ENCODE measurements at places on chromosomes 13 and 19.

GRCh38 chr19:2464389-2464788 is 7.6 kb upstream of the LMNB2 start:
- DNase-seq = no peak

GRCh38 chr13:90302107-90302506 is 1045.4 kb upstream of the MIR17HG start:
- no peak for DNase-seq

GRCh38 chr13:48161530-48162179 is 66.8 kb upstream of the MED4 start:
- DNase-seq = no peak

DNA sequence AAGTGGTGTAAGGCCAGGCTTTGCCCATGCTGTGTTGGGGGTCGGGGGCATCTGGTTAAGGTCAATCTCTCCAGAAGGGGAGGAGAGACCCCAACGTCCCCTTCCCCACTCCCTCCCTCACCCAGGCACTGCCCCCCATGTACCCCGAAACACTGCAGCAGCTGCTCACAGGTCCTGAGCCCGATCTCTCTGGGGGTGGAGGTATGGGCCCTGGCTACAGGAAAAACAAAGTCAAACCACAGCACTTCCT is 10.2 kb downstream of the CAPN12 start:
- DNase-seq = no peak

DNA sequence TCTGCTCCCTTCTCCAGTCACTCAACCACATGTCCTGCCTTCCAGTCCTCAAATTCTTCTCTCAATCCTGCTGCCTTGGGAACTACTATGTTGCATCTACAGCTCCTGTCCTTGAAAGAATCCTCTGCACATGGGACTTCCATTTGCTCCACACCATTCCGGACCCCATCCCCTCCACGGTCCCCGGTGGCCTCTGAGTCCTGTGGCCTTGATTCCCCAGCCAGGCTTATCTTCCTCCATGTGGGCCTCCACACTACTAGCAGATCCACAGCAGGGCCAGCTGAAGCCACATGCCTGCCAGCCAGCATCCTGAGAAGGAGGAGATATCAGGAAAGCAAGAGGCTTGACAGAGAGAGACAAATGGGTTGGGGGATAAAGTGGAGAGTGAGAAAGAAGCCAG is 1323.8 kb downstream of the UQCRFS1 start:
- DNase-seq = no peak

- DNase-seq = no peak
These were observed 85.1 kb upstream of the UFM1 start for GRCh38 chr13:38264363-38265131.

DNA sequence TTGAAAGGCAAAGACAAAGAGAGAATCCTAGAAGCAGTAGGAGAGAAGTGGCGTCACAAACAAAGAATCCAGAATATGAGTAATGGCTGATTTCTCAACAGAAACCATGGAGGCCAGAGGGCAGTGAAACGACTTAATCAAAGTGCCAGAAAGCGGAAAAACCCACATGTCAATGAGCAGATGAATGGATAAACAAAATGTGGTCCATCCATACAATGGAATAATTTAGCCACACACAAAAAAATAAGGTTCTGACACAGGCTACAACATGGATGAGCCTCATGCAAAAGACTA is 52.2 kb upstream of the RANBP3 start:
- DNase-seq = no peak

GRCh38 chr19:4455719-4456475 is 1.7 kb downstream of the UBXN6 start:
- DNase-seq = no peak

DNA sequence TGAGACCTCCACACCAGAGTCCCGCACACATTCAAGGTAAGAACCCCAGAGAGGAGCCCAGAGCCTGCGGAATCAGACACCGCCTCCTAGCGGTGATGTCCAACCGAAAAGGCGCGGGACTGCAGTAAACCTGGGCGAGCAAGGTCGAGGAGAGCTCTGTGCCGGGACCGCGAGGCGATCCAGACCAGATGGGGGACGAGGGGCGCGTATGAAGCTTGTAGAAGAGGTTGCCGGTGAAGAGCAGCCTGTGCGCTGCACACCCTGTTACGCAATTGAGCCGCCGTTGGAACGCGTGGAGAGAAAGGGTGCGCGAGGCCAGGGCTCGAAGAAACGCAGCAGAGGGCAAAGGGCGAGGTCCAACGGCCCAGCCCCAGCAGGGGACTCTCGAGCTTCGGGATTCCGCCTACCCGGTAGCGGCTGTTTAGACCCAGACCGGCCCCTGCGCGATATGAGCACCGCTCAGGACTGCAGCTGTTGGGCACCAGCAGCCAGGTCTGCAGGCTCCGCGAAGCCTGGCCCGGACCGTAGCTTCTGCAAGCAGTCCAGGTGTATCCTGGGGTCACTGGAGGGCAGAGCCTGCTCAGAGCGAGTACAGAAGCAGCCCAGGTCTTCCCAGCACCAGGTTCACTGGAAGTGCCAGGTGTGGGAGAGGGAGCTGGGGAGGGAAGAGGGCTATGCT is 65.9 kb upstream of the ZNF599 start:
- DNase-seq = peak; percentile 51

DNA sequence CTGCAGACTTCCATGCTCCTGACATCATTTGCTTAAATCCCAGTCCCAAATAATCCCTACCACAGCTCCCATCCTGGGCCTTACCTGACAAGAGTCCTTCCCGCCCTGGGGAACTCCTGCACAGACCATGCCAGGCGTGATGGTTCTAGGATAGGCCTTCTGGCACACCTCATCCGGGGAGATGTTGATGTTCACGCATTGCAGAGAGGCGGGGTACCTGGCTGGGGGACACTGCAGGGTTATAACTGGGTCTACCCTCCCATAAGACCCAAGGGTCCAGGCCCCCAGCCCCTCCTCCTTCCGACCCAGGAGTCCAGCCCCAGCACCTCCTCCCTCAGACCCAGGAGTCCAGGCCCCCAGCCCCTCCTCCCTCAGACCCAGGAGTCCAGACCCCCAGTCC is 4.0 kb downstream of the KLK14 start:
- no peak for DNase-seq

DNA sequence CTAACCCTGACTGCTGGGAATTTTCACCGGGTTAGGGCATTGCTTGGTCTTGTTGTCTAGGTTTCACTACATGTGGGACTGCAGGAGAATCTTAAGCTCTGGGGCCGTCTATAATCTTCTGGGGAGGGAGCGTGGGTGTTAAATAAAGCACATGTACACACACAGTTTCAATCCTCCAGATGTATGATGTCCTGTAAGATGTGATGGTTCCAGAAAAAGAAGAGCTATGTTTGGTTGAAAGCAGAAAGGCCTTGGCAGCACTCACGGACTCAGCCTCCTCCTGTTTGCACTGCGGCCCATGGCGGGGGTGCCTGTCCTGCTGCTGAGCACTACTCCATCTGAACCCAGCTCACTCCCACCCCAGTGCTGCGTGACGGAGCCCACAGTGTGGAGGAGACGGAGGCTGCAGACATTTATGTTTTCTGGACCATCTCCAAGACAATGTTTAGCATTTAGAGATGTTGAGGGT is 343.5 kb downstream of the TEX29 start:
- DNase-seq = no peak

DNA sequence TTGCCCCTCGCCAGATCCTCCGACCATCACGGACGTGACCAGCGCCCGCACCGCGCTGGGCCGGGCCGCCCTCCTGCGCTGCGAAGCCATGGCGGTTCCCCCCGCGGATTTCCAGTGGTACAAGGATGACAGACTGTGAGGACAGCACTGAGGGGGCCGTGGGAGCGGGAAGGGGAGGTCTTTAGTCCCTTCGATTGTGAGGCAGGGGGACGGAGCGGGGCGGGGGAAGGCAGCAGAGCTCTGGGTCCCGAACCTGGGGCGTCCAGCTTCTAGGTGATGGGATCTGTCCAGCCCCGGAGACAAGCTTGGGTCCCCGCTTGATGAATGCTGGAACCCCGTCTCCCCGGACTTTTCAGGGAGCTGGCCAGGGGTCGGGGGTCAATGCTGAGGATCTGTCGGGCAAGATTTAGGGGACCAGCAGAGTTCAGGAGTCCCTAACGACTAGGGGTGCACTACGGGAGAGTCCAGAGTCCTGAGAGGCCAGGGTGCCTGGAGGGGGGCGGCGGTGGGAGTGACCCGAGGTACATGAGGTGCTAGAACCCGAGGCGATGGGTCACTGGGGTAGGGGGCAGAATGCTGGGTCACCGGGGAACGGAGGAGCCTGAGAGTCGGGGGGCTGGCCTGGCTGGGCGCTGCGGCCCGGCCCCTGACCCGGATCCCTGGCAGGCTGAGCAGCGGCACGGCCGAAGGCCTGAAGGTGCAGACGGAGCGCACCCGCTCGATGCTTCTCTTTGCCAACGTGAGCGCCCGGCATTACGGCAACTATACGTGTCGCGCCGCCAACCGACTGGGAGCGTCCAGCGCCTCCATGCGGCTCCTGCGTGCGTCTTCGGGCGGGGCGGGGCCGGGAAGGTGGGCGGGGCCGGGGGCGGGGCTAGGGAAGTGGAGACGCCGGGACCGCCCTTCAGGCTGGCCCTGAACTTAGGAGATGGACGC is 14.6 kb downstream of the VSIG10L start:
- peak; percentile 75 for DNase-seq

DNA sequence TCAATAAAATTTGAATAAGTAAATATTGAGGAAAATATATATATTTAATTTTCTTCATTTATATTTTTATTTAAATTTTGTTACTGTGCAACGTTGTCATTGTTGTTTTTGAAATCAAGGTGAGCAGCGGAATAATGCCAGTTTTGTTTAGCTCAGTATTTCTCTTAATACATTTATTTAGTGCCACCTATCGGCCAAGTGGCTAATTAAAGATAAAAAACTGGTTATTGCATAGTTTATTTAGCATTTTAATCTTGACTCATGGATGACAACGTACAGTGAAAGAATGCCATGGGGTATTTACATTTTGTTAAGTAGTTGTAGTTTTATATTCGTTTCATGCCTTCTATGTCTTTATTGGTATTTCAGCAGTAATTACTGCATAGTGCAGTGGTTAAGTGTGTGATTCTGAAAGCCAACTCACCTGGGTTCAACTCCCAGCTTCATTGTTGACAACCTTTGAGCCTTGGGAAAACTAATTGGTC is 265.9 kb downstream of the MYO16 start:
- DNase-seq = no peak

DNA sequence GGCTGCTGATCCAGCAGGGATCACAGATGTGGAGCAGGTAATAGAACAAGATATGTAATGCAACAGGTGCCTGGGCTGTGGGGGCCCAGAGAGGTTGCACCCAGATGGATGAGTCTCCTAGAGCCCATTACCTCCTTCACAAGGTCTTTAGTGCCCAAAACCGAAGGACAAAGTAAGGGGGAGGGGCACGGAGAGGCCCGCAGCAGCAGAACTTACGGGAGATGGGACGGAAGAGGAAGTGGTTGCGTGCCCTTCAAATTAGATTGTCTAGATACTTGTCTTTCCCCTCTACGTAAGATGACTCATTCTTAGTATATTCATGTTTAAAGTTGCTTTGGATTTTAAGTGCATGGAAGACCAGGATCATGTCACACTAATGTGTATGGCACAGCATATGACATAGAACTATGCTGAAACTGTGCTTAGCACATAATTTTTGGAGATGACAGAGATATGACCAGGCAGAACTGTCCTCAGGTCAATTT is 5.7 kb upstream of the MRPS31 start:
- DNase-seq = peak; percentile 88

GRCh38 chr19:50712833-50713232 is 6.8 kb downstream of the SHANK1 start:
- DNase-seq = no peak

- no peak for DNase-seq
These were observed 85.4 kb downstream of the COL4A1 start for GRCh38 chr13:110221406-110222117.

DNA sequence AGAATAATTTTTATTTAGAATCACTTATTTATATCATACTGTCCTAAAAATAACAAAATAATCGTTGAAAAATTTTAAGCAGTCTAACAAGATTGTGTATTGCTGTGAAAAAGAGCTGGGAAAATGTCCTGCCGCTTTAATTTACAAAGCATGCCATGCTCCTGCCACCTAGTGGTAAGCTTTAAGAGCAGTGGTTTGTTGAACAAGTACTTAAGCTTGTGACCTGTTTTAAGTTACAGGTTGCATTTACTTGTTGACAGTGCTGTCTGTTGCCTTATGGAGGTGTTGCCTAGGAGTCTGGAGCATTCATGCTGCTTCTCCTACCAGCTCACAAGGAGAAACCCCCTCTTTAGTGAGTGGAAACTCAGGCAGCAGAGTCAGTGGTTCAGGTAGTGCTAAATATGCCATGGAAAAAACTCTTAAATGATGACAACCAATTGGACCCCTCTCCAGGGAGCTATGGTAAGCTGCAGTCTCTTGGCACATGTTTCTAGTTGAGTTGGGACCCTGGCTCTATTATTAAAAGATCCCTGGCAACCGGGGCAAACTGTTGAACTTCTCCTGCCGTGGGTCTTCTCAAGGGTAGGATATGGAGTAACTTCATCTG is 68.4 kb downstream of the SPATA13 start:
- DNase-seq = peak; percentile 63

- peak; percentile 60 for DNase-seq
These were observed 81.0 kb upstream of the UBAC2 start for GRCh38 chr13:99119656-99120055.

DNA sequence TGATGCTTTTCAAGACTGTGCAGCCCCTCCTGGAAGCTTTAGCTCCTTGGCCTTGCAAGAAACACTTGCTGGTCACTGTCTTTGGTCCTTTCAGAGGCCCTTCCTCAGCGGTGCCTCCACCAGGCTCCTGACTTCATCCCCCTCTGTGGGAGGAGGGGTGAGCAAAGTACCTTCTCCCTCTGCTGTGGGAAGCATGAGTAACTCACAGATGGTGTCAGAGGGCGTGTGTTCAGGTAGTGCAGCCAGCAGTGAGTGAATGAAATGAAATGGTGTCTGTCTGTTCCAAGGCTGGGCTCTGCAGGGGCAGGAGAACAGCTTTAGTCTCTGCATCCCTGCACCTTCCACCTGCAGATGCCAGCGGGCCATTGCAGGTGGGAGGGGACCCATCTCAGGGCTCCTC is 102.9 kb downstream of the SHISA2 start:
- DNase-seq = no peak

DNA sequence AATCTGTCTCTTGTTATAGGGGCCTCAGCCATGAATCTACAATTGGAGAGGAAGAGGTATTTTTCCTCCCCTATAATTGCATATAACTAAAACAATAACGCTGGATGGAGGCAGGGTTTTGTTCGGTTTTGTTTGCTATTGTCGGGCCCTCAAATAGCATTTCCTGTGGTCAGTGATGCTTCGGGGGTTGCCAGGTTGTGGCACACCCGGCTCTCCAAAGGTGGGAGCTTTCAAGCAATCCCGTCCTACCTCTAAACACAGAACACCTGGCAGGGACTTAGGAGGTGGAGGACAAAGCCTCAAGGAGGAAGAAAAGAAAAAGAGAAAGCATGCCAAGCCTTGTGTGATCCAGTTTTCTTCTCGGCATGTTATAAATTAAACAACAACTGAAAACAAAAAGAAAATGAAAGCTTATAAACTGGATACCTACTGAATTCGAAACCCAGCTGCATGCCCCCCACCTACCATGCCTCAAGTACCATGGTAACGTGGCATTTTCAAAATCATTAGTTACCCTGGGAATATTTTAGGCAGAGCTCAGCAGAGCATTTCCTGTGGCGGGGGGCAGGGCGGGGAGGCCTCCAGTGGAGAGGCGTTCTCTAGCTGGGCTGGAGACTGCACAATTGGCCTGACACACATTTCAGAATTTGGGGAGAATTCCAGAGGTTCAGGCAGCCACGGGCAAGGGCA is 213.8 kb downstream of the DCLK1 start:
- DNase-seq = no peak

GRCh38 chr13:75398072-75398471 is 83.9 kb downstream of the TBC1D4 start:
- DNase-seq = no peak
